ENCODE measurements at places on chromosomes 11 and 22.

DNA sequence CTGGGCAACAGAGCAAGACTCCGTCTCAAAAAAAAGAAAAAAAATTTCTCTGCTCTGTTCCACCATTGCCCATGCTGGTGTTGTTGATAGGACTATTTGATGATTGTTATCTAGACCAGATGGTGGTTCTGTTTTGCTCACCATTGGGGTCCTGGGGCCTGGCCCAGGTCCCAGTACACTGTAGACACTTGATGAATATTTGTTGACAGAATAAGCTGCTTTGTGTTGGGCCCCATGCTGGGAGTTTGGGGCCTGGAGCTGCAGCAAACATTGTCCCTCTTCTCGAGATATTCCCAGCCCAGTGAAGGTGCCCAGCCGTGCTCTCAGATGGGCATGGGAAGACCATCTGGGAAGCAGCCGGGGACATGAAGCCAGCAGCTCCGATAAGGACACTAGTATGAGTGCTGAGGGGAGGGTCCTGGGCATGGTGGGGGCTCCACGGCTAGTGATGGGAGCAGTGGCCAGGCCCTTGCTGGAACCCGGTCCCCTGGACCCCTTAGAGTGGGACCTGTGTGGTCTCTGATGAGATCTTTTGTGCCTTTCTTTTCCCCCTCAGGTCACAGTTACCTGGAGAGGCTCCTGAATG lies 13.6 kb downstream of the INCENP start:
- DNase-seq, result no peak

DNA sequence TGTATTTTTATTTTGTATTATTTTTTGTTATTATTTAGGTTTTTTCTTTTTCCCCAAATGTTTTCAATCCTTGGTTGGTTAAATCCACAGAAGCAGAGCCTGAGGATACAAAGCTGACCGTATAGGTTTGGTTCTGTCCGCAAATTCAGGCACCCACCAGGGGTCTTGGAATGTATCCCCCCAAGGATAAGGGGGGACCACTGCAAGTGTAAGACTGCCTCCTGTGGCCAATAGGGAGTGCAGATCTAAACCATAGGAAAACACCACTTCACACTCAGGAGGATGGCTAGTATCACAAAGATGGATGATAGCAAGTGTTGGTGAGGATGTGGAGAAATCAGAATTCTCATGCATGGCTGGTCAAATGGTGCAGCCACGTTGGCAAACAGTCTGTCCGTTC lies 20.0 kb downstream of the CPT1A start:
- DNase-seq, result no peak

GRCh38 chr11:68303083-68303482 lies 9.3 kb upstream of the LRP5 start:
- DNase-seq, result no peak

DNA sequence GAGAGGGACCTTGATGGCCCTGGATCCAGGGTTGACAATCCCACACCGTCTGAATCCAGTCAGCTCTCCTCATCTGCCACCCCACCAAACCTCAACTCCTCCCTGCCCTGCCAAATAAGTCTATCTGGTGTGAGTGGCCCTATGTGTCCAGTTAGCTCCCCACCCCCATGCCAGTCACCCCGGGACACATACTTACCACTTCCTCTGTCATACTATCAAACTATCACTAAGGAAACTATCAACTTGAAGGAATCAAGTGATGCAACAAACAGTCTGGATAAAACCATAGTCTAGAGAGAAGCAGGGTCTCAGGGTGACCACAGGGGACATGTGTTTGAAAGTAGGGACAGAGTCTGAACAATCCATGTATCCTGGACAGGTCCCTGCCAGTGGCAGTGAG lies 13.2 kb upstream of the CSF2RB start:
- DNase-seq, result no peak

GRCh38 chr22:35449829-35450689 lies 50.1 kb downstream of the MCM5 start:
- DNase-seq, result no peak

- no peak for DNase-seq
Observed at GRCh38 chr11:29612423-29612822, 404.4 kb downstream of the KCNA4 start.
